Naive thymus-derived CD4-positive, alpha-beta T cell (primary cell): ENCODE measurements at places on chromosomes 3 and 15. TPM values are rescaled to one million over a fixed set of nuclear protein-coding genes. Genes with fewer than 3 reads are reported as not detected.

- H3K27me3 ChIP-seq, result no peaks in the 10 kb centered on the region
- H3K27ac ChIP-seq, result no peak overlapping the region
- DNase-seq, result peak; percentile 12
- no peaks in the 10 kb centered on the region for H3K4me1 ChIP-seq
These were observed 49.4 kb downstream of the MYZAP start for GRCh38 chr15:57640930-57641682.

TRANK1 gene
- 82.6 TPM for total RNA-seq

DNA sequence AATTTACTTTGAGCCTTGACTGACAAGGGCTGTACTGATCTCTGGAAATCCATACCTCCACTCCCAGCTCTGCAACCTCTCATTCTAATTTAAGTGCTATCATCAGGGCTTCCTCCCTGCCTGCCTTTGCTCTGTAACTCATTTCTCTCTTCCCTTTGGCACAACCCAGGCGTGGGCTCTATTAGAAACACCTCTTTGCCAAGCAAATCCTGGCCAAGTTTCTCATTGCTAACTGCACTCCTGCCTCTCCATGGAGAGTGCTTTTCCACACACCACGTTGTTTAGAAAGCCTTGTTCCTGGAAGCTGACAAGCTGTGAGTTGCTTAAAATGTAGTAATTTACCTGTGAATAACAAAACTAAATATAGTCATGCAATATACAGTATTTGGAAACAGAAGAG is 20.1 kb upstream of the FSTL1 start:
- no peak overlapping the region for H3K4me3 ChIP-seq
- H3K27me3 ChIP-seq, result no peaks in the 10 kb centered on the region
- H3K4me1 ChIP-seq, result no peaks in the 10 kb centered on the region
- H3K36me3 ChIP-seq, result no peaks in the 10 kb centered on the region
- no peak for DNase-seq

GRCh38 chr3:123464211-123464610 is 15.3 kb upstream of the ADCY5 start:
- no peak overlapping the region for H3K27ac ChIP-seq
- no peak overlapping the region for H3K4me3 ChIP-seq
- H3K36me3 ChIP-seq, result no peaks in the 10 kb centered on the region

DNA sequence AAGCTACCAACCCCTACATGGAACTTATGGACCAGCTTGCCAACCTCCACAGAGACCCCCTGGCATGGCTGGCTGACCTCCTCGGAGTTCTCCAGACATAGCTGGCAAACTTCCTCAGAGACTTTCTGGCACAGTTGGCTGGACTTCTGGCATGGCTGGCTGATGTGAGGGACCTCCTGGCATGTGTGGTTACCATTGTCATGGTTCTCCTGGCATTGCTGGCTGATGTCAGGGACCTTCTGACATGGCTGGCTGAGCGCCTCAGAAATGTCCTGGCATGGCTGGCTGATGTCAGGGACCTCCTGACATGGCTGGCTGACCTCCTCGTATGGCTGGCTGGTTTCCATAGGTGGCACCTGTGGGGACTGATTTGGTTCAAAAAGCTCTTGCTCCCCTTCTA is 17.5 kb downstream of the MAP1A start:
- H3K27ac ChIP-seq, result no peak overlapping the region
- no peak for DNase-seq
- no peaks in the 10 kb centered on the region for H3K36me3 ChIP-seq
- no peak overlapping the region for H3K4me3 ChIP-seq
- no peaks in the 10 kb centered on the region for H3K4me1 ChIP-seq
- H3K27me3 ChIP-seq, result no peaks in the 10 kb centered on the region

DNA sequence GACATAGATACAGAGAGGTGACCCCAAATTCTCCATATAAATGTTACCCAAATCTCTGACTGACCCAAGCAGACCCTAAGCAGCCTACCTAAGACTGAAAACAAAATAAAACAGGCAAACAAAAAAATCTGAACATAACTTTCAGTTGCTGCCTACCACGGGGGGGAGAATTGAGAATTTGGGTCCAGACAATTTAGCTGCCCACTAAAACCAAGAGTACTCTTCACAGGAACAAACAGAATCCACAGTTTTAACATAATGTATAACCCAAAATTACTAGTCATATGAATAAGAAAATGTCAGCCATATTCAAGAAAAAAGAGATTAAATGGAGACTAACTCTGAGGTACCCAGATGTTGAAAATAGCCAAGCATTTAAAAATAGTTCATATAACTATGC is 44.4 kb downstream of the SRPRB start:
- DNase-seq, result no peak
- H3K36me3 ChIP-seq, result no peaks in the 10 kb centered on the region
- no peaks in the 10 kb centered on the region for H3K4me1 ChIP-seq
- no peak overlapping the region for H3K4me3 ChIP-seq
